Stimulated activated CD4-positive, alpha-beta T cell treated with anti-CD3 and anti-CD28 coated beads, Interleukin-1b, Interleukin-23, amount 100 ng/mL, for 1 hour (primary cell): ENCODE measurements at places on chromosomes 1 and 21.

- no peak for DNase-seq
Measured at GRCh38 chr1:107262467-107263286, 121.8 kb downstream of the NTNG1 start.

DNA sequence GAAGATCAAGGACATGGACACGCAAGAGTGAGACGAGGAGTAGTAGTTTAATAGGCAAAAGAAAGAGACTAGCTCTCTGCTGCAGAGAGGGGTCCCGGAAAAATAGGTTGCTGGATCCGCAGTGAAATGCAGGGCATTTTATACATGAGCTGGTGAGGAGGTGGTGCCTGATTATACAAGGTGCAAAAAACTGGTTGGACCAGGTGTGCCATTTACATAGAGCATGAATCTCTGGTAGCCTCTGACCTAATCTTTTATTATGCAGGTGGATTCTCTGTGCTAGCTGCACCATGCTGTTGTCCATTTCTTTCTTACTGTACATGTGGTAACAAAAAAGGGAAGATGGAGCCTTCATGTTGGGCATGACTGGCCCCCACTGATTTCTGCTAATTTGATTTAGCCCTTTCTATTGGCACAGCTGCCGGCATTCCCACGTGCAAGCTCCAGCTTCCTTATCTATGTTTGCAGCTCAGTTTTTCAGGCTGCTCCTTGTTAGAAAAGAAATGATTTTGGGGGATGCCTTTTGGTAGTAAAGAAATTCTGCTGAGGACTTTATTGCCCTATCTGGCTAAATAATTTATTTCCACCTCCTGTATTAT is 548.1 kb downstream of the BRINP3 start:
- DNase-seq, result no peak

DNA sequence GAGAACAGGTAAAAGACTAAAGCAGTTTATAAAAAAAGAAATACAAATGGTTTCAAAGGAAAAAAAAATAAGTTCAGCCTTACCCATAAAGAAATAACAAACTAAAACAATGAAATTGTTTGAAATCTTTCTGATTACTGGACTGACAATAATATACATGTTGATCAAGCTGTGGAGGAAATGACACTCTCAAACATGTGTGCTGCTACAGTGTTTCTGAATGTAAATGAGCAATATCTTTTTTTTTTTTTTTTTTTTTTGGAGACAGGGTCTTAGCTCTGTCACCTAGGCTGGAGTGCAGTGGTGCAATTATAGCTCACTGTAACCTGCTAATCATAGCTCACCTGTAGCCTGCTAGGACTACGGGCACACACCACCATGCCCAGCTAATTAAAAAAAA is 6.5 kb downstream of the EPS15 start:
- DNase-seq, result no peak

GRCh38 chr1:84379917-84380180 is 18.4 kb upstream of the DNASE2B start:
- DNase-seq, result no peak

GRCh38 chr1:80363689-80364475 is 1357.4 kb upstream of the ADGRL4 start:
- no peak for DNase-seq

DNA sequence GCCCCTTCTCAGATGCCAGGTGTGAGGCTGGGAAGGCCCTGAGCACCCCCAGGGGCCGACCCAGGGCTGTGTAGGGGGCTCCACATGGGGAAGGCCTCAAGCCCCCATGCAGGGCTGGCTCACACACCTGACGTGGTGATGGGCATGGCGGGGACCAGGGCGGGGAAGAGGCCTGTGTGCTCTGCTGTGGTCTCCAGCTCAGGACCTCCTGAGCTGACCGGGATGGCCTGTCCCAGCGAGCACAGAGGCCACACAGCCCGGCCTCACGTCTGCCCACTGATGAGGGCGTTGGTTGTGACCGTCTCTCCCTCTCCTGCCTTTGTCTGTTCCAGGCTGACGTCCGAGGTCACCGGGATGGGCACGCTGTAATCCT is 40.2 kb upstream of the COL6A1 start:
- no peak for DNase-seq

DNA sequence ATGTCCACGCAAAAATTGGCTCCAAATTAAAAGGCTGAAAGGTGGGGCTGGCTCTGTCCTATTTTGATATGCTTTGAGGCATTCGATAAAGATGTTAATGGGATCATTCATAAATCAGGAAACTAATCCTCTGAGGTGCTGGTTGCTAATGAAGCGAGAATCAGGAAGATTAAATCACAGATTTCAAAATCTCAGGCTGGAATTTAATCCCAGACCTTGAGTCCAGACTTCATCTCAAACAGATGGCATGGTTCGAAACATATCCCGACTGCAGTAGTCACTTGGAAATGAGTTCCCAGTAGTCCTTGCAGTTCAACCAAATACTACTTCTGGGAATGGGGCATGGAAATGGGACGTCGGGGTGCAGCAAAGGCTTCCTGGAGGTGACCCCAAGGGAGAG is 4.5 kb upstream of the KLF17 start:
- DNase-seq, result no peak

GRCh38 chr1:192700834-192701271 is 64.9 kb downstream of the RGS13 start:
- DNase-seq, result no peak

DNA sequence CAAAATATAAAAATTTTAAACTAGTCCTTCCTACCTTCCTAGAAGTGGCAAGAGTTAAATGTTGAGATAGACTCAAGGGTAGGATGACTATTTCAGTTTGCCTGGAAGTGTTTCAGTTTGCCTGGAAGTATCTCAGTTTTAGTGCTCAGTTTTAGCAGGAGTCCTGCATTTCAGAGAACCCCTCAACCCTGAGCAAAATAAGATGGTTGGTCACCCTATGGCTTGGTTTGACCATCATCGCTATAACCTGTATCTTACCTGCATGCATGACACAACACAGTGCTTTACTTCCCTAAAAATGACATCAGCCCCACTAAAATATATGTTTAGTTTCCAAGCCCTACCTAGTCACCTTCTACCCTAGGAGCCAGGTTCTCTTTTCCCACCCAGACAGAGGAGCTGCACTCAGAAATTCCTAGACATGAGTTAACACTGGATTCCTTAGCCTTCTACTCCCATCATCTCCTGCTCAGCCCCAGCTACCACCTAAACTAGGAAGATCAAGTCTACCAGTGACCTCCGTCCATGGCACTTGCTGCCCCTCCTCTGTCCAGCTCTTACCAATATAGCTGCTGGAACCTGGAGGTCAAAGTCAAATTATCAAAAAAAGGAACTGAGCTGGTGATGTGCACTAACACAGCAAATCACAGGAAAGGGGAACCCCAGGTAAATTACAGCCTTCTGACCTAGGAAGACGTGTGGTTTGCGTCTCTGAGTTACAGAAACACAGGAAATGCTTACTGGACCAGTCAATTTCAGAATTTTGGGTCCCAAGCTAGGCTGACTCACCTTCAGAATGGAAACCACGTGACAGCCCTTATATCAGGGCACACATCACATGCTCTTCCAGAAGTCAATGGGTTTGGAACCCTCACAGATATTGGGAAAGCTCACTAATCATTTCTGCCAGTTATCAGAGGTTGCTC is 2.2 kb upstream of the G0S2 start:
- DNase-seq, result no peak

DNA sequence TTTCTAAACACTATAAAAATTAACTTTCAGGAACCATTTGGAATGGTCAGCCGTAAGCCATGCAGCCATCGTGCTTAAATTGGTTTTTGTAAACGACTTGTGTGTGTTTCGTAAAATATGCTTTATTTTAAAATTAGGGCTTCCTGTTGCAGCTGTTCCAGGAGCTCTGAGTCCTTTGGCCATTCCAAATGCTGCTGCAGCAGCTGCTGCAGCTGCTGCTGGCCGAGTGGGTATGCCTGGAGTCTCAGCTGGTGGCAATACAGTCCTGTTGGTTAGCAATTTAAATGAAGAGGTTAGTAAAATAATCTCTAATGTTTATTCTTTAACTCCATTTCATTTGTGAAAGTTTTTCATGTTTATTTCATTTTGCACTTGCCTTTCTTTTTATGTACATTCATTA is 83.1 kb downstream of the PTBP2 start:
- DNase-seq, result no peak
